ENCODE measurements at places on chromosomes 4 and X. TPM values are rescaled to one million over a fixed set of nuclear protein-coding genes. Genes with fewer than 3 reads are reported as not detected.

GRCh38 chr4:67327245-67328017 lies 217.9 kb downstream of the CENPC start:
- H3K4me1 ChIP-seq = no peaks in the 10 kb centered on the region
- no peaks in the 10 kb centered on the region for H3K36me3 ChIP-seq

GRCh38 chrX:48983081-48983480 lies 11.4 kb upstream of the KCND1 start:
- H3K4me1 ChIP-seq = no peaks in the 10 kb centered on the region
- no peak overlapping the region for H3K4me3 ChIP-seq

The PARM1 gene
- polyA plus RNA-seq = 100 TPM

The MAGEB4 gene
- not detected for polyA plus RNA-seq

- H3K27me3 ChIP-seq = no peaks in the 10 kb centered on the region
- H3K27ac ChIP-seq = no peak overlapping the region
- no peaks in the 10 kb centered on the region for H3K36me3 ChIP-seq
Measured at GRCh38 chr4:174669270-174669669, 147.0 kb upstream of the HPGD start.

The SLC10A4 gene
- polyA plus RNA-seq = 0.97 TPM

All from muscle of leg (tissue), 16 donors.